ENCODE measurements at places on chromosomes 12 and 14. TPM values are rescaled to one million over a fixed set of nuclear protein-coding genes. Genes with fewer than 3 reads are reported as not detected.

The TRHDE gene
- total RNA-seq: 0.59 TPM

The STON2 gene
- total RNA-seq: 49.6 TPM

The PTCSC3 gene
- total RNA-seq: not detected

The GALNT16 gene
- 4.1 TPM for total RNA-seq

The A2M gene
- total RNA-seq: 2.9 TPM

The CLEC1B gene
- total RNA-seq: not detected

The CDCA4 gene
- total RNA-seq: 13.3 TPM

The PROX2 gene
- not detected for total RNA-seq

The PMCH gene
- not detected for total RNA-seq

The NPFF gene
- not detected for total RNA-seq

The IRAK3 gene
- total RNA-seq: 3.6 TPM

The CCER1 gene
- total RNA-seq: not detected

The ACVRL1 gene
- total RNA-seq: 11.5 TPM

The LMNTD1 gene
- total RNA-seq: not detected

The BICDL1 gene
- not detected for total RNA-seq

The GLS2 gene
- total RNA-seq: 0.36 TPM

The INTS13 gene
- total RNA-seq: 25.9 TPM

The RTN1 gene
- total RNA-seq: under 0.01 TPM

The IGF1 gene
- 0.88 TPM for total RNA-seq

The GPR33 gene
- total RNA-seq: not detected

The POTEG gene
- 0.36 TPM for total RNA-seq

The FBRSL1 gene
- total RNA-seq: 12.3 TPM

The LPAR5 gene
- under 0.01 TPM for total RNA-seq

The KRT2 gene
- not detected for total RNA-seq

The CCDC175 gene
- not detected for total RNA-seq

The DENND5B gene
- 18.8 TPM for total RNA-seq

The KLRK1 gene
- not detected for total RNA-seq
